Right forelimb (tissue), 1 donor: ENCODE measurements at places on chromosomes 12 and 14.

DNA sequence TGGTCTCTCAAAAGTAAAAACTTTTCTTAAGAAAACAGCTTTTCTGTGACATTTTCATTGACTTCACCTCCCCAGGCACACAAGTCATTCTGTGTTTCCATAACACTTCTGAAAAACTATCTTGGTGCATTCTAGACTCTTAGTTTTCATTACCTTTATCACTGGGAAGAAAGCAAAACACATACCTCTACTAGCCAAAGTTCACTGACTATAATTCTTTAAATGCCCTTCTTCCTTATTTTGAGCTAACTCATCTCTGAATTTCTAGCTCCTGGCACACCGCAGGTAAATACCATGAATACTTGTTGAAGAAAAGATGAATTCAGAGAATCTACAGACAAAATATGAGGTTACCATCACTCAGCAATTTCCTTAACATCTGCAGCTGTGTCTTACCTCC, 21.1 kb downstream of the MLH3 start:
- DNase-seq = no peak

DNA sequence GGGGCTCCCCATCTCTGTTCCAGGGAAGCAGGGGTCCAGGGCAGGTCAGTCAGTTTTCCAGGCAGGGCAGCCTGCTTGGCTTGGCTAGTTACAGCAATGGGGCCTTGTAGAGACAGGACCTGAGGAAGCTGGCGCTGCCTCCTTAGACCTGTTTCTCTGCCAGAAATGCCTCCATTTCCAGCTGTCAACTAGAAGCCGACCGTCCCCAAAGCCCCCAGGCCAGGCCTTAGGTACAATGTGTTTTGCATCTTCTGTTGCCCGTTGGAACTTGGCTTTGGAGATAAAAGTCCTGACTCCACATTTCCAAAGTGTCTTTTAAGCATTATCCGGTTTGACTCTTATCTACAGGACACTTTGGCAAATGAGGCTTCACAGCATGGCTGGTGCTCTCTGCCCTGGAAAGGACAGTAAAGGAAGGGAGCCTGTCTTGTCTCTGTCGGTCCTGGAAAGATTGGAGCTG, 42.6 kb downstream of the KRT80 start:
- no peak for DNase-seq

DNA sequence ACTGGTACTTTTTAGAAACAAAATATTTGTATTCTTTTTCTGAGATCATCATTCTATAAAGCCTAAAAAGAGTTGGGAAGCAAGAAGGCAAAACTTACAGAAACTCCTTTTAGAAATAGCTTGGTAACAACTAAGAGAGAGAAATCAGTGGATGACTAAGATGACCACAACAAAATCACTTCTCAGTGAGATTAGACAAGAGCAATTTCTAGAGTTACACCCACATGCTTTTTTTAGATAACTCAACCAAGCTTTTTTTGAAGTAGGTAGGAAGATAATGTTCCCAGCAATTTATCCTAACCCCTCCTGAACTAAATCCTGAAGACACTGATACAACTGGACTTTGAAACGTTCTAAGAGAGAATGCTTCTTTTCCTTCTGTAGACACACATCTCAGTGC, 576.4 kb downstream of the SLC6A15 start:
- no peak for DNase-seq

- DNase-seq = no peak
These were observed 12.9 kb downstream of the HECTD1 start for GRCh38 chr14:31194661-31195060.

- DNase-seq = no peak
These were observed 6.1 kb downstream of the TCP11L2 start for GRCh38 chr12:106308611-106309010.

GRCh38 chr12:108570743-108571608, 8.6 kb downstream of the ISCU start:
- no peak for DNase-seq

DNA sequence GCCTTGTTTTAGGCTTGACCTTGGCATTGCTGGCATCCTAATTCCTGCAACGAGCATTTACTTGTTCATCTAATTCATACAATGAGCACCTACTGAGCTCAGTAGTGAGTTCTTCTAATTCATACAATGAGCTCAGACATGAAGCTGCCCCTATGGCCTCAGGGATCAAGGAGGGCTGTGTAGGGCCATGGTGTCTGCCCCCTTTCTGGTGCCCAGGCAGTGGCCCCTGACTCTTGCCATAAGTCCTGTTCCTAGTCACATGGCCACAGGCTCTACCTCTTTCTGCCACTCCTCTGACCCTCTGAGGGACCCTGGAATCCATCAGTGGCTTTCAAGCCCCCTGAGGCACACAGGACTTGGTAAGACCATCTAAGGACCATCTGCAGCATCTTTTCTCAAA, 148.8 kb downstream of the ZFP36L1 start:
- peak; percentile 13 for DNase-seq

DNA sequence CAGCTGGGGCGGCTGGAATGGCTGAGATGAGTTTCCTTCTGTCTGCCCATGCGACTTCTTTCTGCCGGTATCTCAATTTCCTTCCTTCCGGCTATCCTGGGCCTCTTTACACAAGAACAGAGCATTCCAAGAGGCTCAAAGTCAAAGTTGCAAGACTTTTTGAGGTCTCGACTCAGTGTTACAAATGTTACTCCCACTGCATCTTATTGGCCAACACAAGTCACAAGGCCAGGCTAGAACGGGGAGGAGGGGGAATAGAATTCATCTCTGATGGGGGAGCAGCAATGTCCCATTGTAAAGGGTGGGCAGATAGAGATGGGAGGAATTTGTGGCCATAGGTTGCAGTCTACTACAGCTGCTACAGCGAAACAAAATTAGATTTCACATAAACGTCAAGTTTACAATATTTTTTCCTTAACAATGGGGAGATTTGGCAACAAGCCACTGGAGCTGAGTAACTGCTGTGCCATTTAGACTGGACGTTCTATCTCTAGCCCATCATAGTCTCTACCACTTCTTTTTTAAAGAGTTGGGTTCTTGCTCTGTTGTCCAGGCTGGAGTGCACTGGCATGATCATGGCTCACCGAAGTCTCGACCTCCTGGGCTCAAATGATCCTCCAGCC, 9.5 kb upstream of the NYNRIN start:
- DNase-seq = no peak

DNA sequence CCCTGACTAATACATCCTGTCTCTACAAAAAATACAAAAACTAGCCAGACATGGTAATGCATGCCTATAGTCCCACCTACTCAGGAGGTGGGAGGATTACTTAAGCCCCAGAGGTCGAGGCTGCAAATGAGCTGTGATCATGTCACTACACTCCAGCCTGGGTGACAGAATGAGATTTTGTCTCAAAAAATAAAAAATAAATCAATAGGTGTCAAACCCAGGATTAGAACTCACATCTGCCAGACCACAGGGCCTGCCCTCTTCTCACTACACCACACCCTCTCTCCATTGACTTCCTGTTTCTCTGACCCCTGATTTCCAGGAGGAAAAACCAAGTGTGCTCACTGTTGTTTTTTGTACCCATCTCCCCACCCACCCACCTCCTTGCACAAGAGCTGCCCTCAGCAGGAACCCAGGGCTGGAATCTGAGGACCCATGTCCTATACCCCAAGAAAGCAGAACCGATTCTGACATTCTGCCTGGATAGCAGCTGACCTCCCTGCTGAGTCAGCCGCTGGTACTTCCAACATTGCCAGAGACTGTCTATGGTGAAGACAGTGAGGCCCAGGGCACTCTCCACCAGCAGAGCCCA, 6.2 kb downstream of the CMKLR1 start:
- DNase-seq = no peak

DNA sequence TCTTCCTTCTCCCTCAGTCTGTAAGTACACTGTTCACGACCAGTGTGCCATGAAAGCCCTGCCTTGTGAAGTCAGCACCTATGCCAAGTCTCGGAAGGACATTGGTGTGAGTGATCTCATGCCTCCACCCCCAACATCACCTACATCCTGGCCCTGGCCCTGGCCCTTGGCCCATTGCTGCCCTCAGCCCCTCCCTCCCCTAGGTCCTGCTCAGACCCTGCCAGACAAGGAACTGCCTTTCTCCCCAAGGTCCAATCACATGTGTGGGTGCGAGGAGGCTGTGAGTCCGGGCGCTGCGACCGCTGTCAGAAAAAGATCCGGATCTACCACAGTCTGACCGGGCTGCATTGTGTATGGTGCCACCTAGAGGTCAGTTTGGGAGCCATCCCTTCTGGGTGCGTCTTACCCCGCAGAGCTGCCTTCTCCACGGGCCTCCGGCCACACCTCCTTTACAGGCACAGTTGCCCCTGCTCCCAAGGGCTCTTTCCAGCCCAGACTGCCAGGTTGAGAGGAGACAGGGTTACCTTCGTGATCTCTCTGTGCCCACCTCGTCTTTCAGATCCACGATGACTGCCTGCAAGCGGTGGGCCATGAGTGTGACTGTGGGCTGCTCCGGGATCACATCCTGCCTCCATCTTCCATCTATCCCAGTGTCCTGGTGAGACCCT, 9.2 kb downstream of the DGKA start:
- peak; percentile 89 for DNase-seq

GRCh38 chr14:30518867-30519560, 39.9 kb upstream of the G2E3 start:
- DNase-seq = no peak

- DNase-seq = no peak
These were observed 32.6 kb upstream of the DAAM1 start for GRCh38 chr14:59155886-59156285.

DNA sequence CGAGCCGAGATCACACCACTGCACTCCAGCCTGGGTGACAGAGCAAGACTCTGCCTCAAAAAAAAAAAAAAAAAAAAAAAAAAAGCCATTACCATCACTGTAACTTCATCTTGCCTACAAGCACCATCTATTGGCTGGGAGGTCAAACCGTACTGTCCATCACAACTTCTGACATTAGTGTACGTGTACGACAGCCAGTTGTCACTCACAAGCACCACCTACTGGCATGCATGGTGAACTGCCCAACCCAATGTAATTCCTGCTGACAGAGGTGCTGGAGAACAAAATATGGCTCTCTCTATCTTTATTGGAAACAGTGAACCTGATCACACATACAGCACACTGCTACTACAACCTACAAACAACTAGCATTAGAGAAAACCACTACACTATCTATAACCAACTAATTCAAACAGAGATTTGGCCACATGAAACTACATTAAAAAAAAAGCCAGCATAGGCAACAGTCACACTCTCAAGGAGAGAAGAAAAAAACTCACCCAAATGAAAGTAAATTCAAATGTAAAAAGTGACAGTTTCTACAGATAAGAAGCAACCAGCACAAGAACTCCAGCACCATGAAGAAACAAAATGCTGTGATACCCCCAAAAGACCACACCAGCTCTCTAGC, 82.3 kb downstream of the PUS7L start:
- no peak for DNase-seq

- no peak for DNase-seq
These were observed 217.3 kb upstream of the TBX3 start for GRCh38 chr12:114901316-114901715.

GRCh38 chr12:84822525-84822924, 90.1 kb downstream of the SLC6A15 start:
- DNase-seq = no peak

GRCh38 chr14:100525615-100526014, 61.6 kb downstream of the BEGAIN start:
- peak; percentile 43 for DNase-seq

DNA sequence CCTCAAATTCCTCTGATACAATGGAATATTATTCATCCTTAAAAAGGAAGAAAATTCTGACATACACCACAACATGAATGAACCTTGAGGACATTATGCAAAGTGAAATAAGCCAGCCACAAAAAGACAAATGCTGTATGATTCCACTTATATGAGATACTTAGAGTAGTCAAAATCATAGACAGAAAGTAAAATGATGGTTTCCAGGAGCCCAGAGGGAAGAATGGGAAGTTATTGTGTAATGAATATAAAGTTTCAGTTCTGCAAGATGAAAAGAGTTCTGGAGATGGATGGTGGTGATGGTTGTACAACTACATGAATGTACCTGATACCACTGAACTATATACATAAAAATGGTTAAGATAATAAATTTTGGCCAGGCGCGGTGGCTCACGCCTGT, 18.3 kb downstream of the VWF start:
- DNase-seq = no peak

DNA sequence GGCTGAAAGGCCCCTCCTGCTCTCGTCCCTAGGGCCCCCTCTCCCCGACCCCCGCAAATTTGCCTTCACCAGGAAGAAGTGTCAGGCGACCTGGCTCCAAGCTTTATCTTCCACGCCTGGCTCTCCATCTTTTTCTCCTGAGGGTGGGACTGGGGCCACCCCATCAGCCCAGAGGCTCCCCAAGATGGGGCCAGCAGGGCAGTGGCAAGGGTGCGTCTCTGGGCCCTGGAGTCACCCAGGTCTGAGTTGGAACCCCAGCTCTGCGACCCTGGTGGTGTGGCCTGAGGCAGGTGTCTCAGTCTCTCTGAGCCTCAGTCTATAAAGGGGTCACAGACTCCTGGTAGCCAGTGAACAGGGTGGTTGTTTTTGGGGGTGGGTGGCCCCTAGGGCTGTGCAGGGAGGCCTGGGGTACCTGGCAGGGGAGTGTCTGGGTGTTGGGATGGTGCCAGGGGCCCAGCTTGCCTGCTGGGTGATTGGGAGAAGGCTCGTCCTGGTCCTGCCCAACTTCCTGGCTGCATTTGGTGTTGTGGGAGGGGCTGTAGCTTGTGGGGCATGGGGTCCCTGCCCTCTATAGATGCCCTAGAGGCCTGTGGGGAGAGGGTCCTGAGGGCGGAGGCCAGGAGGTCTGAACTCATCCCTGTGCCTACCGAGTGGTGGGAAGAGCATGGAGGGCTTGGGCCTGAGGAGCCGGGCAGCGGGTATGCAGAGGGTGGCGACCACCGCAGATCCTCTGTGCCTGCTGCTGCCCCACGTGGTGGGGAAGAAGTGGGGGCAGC, 7.6 kb downstream of the KIF26A start:
- no peak for DNase-seq

- DNase-seq = no peak
These were observed 16.7 kb downstream of the SLCO1C1 start for GRCh38 chr12:20711846-20712245.

- DNase-seq = no peak
These were observed 270.9 kb downstream of the C12orf50 start for GRCh38 chr12:87758271-87758670.

DNA sequence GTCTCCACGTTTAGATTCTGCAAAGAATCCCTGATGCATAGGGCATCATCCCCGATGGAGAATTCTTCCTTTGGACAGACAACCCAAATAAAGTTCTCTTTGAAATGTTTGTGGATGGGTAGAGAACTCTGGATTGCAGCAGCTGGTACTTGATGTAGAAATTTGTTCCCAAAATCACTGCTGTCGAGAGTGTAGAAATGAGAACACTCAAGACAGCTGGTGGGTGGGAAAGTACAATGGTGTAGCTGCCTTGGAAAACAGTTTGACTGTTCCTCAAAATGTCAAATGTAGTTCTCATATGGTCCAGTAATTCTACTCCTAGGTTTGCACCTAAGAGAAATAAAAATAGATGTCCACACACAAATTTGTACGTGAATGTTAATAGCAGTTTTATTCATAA, 671.5 kb upstream of the TMEM132C start:
- DNase-seq = no peak

DNA sequence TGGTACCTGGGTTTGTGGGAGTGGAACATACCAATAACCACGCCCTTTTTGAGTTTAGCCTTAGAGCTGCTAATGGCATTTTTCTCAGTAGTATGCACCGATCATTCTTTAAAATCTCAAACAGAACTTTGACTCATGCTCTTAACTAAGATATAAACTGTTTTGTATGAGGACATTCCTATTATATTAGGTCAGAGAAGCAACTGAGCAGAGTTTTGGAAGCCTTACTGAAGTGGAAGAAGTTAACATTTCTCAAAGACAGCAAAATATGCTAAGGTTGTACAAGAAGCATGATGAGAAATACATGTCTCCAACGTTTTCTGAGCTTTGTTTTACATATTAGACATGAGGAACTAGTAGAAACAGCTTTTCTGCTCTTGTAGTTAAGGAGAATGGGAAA, 819.2 kb downstream of the FSCB start:
- no peak for DNase-seq
